ENCODE measurements at places on chromosomes 1 and 21. TPM values are rescaled to one million over a fixed set of nuclear protein-coding genes. Genes with fewer than 3 reads are reported as not detected.

GRCh38 chr1:184649451-184649888, 105.2 kb downstream of the EDEM3 start:
- DNase-seq, result no peak

DNA sequence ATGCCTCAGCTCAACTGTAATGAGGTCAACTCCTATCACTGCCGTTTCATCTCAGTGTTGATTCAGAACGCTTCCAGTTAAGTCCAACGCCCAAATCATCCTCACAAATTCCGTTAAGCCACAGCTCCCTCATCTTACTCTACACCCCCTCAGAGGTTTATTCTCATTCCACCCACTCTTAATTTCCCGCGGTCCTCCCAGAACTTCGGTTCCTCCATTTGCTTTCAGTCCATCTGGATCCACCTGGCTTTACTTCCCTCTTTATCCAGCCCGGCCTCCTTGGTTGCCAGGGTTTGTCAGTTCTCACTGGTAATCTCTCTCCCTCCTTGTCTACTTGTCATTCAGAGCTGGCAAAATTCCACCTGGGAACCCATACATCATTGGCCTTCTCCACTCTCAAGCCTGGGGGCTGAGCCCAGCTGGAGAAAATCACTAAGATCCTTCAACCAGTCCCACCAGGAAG, 51.3 kb upstream of the RUNX1 start:
- no peak for DNase-seq

DNA sequence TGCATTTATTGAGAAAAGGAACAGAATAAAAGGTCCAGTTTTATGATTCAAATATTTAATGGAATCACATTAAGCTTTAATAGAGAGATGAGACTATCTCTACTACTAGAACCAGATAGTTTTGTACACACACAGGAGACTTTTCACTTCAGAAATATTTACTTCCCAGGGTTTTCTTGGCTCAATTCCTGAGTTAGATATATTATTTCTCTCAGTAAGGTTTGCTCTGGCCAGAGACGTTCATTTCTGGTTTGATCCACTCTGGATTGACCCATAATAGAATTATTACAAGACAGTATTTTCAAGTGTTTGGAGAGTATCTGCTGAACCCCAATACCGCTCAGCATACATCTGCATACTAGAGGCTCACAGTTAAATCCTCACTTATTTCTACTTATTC, 1.3 kb upstream of the RCOR3 start:
- no peak for DNase-seq

DNA sequence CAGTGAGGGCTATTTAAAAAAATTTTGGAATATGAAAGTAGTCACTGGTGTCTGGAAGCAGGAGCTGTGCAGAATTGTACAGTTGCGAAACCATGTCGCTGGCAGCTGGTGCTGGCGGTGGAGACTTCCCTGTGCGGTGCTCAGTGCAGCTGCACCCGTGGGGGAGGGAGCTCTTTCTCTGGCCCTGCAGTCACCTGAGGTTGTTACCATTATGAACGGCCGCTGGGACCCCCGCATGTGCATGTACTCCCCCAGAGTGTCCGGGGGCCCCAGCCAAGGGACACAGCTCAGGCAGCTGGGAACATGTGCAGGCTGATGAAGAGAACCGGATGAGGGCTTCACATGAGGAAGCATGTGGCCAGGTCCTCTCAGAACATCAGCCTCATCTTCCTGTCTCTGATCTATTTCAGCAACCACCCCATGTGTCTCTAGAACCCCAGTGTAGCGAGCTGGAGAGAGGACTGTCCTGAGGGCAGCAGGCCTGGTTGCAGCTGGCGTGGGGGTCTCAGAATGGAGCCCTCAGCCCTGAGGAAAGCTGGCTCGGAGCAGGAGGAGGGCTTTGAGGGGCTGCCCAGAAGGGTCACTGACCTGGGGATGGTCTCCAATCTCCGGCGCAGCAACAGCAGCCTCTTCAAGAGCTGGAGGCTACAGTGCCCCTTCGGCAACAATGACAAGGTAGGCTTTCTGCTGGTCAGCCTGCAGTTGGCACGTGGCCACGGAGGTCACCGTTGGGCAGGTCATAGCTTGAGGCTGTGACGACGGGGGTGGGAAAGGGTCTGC, at the start of gene TRPM2:
Gene TRPM2, plus strand, starts transcription at position 431 of the 780 bp plus-strand sequence. Its CDS starts 80 bp downstream, at position 511.
- no peak for DNase-seq

The LAMC2 gene
- 382 TPM for total RNA-seq

DNA sequence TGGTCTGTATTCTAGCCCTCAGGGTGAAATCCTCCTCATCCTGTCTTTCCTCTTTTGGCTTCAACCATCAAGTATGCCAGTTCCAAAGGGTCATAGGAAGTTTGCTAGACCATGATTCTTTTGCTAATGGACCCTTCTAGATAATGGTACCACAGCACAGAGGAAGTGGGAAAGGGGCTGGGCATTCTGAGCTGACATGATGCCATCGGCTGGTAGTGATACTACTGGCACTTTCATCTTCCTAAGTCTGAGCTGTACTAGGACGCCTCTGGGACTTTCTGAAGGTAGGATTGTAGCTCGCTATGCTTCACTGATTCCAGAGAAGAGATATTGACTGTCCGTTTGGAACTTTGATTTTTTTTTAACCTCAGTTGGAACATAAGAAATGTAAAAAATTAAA, 11.4 kb downstream of the FASLG start:
- no peak for DNase-seq

The LMX1A gene
- total RNA-seq, result not detected

The GCSAML gene
- total RNA-seq, result not detected

The AMY1A gene
- not detected for total RNA-seq

The MTARC2 gene
- total RNA-seq, result 13.8 TPM

- no peak for DNase-seq
These were observed 2.4 kb upstream of the ELF3 start for GRCh38 chr1:202007805-202008489.
